ENCODE measurements at places on chromosomes 11 and 22. TPM values are rescaled to one million over a fixed set of nuclear protein-coding genes. Genes with fewer than 3 reads are reported as not detected.

DNA sequence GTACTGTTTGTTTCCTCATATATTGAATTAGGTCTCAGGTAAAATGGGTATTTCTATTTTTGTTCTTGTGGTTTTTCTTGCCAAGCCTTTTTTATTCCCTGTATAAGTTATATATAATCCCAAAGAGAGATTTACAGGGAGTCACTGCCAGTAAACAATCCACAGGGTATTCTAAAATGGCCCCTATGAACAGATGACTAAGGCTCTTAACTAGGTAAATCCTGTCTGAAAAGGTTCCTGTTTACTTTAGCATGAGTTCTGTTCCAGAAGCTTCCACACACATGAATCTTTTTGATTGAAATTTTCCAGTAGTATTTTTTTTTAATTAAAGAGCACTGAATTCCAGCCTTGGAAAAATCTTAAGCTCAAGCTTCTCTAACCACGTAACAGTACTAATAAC, 552.8 kb upstream of the CCDC179 start:
- DNase-seq = no peak

DNA sequence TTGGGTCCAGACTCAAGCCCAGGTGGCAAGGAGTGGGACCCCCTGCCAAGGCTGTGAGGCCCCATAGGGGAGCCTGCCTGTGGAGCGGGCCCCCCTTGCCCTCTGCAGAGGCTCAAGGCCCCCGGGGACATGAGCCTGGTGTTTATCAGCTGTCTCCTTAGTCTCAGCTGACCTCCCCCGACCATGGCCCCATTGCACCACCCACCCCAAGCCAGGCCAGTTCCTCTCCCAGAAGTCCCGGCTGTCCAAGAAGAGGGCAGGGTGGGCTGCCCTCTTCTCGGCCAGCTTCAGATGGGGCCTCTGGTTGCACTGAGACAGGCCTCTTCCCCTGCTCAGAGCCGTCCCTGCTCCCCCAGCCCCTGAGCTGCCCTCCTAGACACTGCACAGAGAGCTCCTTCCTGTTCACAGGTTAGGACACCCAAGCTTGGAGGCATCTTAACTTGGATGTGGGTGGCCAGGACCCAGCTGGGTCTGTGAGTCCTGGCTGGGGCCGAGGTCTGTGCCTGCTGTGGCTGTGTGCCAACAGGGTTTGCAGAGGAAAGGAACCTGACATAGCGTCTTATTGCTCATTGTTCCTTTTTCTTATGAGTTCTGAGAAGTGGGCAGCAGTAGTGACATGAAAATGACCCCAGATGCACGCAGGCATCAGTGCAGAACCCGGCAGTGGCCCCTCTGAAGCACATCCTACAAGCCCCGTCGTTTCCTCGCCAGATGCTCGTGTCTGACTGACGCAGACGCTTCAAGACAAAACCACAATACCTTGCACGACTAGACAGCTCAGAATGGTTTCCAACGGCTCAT, 5.4 kb downstream of the TRABD start:
- DNase-seq = no peak

DNA sequence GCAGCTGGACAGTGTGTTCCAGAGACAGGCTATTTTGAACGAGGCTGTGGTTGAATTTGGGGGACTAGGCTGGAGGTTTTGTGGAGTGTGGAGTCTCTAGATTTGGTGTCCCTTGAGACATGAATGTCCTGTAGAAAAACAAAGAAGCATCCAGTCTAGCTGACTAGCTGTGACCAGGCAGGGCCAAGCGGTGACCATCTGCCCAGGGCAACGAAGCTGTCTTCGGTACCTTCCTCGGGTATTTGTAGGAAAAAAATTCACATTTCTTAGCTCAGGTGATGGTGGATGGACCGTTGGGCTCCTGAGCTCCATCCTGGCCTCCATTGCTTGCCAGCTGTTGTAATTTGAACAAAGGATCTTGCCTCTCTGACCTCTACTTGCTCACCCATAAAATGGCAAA, 557.3 kb downstream of the MIAT start:
- DNase-seq = no peak

- DNase-seq = no peak
Measured at GRCh38 chr22:42256930-42257329, 13.5 kb downstream of the TCF20 start.

DNA sequence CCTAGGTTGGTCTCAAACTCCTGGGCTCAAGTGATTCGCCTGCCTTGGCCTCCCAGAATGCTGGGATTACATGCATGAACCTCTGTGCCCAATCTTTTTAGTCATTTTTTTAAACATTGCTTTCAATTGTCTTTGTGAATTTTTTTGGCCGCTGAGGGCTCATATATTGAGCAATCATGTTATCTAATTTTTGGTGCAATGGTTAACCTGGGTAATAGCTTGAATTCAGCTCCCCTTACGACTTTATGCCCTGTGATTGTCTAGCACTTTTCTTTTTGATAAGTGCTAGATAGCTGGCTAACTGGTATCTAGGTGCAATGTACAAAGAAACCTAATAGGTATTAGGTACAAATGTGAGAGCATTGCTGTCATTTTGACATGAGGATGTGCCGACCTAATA, 35.3 kb upstream of the CAT start:
- no peak for DNase-seq

DNA sequence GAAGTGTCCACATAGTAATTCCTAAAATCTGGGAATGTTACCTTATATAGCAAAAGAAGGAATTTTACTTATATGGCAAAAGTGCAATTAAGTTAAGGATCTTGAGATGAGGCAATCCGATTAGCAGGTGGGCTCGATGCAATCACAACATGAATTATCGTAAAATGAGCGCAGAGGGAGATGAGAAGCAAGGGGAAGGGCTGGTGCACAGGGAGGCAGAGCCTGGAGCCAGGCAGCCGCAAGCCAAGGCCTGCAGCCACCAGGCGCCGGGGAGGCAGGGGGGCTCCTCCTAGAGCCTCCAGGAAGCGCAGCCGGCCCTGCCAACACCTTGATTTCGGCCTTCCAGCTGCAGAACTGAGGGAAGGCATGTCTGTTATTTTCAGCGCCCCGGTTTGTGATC, 85.7 kb downstream of the CELSR1 start:
- DNase-seq = no peak

DNA sequence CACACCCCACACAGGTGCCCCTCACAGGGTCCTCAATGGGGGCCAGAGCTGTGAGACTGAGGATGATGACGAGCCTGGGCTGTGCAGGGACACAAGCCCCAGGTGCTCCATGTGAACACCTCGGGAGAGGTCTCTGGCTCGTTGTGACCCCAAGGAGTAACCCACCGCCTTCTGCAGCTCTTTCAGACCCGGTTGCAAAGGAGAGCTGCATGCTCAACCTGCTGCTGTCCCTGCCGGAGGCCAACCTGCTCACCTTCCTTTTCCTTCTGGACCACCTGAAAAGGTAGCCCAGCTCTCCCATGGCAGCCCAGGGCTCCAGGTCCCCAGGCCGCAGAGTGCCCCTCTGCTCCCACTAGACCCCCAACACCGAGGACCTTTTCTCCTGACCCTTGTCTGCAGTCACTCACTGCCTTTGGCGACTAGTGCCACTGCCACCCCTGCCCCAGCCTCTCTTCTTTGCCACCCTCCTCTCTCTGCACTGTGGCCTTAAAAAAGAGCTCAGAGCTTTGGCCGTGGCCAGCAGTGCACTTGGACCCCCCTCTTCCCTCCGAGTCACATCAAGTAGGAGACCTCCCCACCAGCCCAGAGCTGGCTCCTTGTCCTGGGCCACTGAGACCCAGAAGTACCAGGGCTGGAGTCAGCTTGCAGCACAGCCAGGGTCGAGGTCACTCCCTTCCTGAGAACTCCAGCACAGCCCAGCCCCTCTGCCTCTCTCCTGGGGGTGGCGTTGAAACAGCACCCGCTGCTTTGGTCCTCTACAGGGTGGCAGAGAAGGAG, 133.7 kb downstream of the BCR start:
- DNase-seq = no peak

DNA sequence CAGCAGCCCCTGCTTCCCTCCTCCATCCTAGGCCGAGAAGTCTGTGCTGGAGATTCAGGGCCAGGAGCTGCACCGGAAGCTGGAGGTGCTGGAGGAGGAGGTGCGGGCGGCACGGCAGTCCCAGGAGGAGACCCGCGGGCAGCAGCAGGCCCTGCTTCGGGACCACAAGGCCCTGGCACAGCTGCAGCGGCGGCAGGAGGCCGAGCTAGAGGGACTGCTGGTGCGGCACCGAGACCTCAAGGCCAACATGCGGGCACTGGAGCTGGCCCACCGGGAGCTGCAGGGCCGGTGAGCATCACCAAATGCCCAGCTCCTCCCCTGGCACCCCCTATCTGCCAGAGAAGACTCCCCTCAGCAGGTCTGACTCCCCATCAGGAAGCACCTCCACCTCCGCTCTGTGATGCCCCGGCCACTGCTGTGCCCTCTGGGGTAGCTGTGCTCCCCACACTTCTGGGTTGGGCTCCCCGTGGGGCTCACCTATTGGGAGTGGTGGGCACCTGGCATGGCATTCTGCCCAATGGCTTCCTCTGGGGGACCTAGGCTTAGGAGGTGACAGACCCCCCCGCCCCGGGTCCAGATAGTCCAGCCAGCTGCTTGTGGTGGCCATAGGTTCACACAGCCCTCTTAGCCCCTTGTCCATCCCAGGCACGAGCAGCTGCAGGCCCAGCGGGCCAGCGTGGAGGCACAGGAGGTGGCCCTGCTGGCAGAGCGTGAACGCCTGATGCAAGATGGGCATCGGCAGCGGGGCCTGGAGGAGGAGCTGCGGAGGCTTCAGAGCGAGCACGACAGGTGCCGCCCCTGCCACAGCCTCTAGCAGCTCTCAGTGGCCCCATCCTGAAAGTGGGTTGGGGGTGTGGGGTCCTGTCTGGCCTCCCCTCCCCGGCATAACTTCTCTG, 6.6 kb upstream of the RPS6KA4 start:
- DNase-seq = no peak

DNA sequence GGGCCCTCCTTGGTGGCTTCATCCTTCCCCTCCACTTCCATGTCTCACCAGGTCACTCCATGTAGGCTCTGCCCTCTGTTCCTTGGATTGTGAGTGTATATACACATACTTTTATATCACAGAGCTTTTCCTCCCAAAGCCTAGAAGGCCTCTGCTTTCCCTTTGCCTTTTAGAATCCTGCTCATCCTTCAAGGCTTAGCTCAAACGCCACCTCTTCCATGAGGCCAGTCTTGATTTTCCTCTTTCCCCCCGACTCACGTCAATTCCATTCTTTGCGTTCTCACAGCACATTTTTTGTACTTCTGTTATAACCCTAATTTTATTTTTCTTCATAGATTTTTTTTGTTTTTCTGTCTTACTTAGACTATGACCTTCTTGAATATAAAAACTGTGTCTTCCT, 3.8 kb downstream of the ABCG4 start:
- DNase-seq = no peak

DNA sequence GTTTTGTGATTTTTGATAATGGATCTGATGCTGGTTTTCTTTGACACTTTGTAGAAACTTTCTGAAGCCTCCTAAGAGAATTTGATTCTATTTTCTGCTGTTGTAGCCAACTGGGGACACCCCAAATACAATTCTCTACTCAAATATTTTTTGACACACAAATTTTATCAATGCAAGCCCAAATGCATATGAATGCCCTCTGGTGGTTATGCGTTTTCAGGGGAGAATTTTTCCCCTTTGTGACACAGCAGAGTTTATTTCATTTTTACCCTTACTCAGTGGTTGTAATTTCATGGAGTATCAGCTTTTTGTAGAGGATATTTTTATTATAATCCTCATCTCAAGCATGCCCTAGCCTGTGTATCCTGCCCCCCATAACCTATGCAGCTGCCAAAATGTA, 44.7 kb upstream of the MTMR2 start:
- DNase-seq = peak; percentile 10

- no peak for DNase-seq
Measured at GRCh38 chr11:75849894-75850293, 34.9 kb downstream of the UVRAG start.

DNA sequence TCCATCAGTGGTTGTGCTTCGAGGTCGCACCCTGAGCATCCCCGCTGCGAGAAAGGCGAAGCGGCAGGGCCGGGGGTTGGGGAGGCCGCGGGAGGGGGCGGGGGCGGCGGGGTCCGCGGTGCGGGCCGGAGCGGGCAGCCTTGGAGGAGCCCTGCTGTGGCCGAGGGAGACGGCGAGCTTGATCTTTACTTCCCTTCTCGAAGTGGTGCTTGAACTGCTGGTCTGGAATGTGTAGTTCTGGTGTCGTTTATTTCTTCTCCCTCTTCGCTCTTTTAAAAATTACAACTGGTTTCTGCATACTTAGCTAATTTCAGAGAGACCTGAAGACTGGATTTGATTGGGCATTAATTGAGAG, 1.1 kb downstream of the APLP2 start:
- peak; percentile 25 for DNase-seq

- no peak for DNase-seq
Measured at GRCh38 chr22:44542561-44543222, 44.7 kb upstream of the RTL6 start.

DNA sequence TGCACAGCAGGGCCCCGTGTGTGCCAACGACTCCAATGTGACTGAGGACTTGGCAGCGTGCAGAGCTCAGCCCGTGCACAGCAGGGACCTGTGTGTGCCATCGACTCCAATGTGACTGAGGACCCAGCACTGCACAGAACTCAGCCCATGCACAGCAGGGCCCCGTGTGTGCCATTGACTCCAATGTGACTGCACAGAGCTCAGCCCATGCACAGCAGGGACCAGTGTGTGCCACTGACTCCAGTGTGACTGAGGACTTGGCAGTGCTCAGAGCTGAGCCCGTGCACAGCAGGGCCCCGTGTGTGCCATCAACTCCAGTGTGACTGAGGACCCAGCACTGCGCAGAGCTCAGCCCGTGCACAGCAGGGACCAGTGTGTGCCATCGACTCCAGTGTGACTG, 347.8 kb upstream of the B3GAT1 start:
- DNase-seq = no peak

DNA sequence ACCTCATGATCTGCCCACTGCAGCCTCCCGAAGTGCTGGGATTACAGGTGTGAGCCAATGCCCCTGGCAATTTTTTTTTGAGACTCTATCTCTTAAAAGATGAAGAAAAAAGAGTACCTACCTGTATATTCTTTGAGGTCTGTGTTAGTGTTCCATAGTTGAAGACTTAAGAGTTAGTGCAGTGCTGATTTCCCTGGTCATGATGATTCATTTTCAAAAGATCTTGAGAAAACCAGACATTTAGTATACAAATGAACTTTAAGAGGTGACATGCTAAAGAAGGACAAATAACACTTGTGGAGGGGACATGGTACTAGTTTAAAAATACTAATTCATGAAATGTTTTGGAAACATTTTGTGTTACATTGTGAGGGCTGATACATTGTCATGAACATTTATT, 17.7 kb downstream of the CBL start:
- peak; percentile 36 for DNase-seq

The CARD10 gene
- 5.6 TPM for total RNA-seq

The TEF gene
- 7.0 TPM for total RNA-seq

The F2 gene
- not detected for total RNA-seq

The GP1BB gene
- total RNA-seq = 1.1 TPM

The TRPC6 gene
- not detected for total RNA-seq

The CCDC116 gene
- total RNA-seq = 0.16 TPM

The IGSF9B gene
- not detected for total RNA-seq

The GUCY1A2 gene
- 0.02 TPM for total RNA-seq

The PIWIL4 gene
- 0.38 TPM for total RNA-seq

The MUC6 gene
- not detected for total RNA-seq

All from HFFc6 (cell line).